ENCODE measurements at places on chromosomes 13 and 19.

DNA sequence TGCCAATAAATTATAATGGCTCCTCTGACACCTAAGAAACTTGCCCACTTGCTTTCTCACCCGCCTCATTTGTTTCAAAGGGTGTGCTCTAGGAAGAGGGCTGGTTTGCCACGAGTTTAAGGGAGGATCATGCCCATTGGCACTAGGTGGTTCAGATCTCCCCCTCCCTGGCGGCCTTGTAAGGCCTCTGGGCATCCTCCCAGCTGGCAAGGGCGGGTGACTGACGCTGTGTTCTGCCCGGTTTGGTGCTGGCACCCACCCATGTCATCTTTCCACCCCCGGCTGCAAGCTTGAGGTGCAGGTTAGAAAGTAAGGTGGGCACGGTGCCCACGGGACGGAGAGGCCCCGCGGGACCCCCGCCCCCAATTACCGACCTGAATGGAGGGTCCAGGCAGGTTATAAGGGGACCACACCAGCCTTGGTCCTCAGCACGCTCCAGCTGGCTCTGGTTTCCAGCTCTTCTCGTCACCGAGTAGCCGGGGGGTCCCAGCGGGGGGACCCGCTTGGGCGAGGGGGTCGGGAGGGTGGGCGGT is 90.4 kb downstream of the PTPRS start:
- DNase-seq: no peak

GRCh38 chr19:19342086-19343015 is 21.7 kb downstream of the MAU2 start:
- DNase-seq: no peak

GRCh38 chr13:45826731-45827130 is 24.8 kb downstream of the SIAH3 start:
- DNase-seq: no peak

DNA sequence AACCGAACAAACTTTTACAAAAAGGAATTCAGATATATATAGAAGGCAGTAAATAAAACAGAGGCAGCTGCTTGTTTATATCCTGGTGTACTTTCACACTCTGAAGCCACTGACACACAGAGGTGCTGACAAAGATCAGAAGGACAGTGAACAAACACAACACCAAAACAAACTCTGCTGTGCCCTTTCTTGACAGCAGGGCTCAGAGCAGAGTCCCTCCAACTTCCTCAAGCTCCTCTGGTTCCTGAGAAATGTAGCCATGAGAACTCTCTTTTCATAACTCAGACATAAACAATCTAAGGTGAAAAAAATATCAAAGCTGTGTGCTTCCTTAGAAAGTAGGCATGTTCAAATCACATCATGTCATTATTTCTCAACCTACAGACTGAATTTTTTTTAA is 1052.8 kb upstream of the SPRY2 start:
- DNase-seq: no peak

DNA sequence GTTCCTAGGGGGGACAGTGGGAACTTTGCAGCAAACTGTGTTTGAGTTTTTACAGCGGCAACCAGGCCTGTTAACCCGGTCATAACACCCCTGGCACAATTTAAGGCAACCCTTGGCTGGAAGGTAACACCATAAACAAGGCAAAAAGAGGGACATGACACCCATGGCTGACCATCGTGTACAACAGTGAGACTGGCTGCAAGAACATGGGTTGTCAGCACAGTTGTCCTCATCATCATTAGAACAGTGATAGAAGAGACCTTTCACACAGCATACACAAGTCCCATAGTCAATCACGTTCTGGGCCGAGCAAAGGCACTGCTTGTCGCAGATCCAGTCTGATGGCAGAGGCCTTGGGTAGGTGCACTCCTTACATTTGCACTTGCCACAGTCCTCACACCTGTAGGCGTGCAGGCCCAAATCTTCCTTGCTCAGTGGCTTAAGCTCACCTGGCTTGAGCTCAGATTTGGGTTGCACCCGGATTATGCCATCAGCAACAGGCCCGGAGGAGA is 4.1 kb downstream of the SPRY2 start:
- DNase-seq: no peak

DNA sequence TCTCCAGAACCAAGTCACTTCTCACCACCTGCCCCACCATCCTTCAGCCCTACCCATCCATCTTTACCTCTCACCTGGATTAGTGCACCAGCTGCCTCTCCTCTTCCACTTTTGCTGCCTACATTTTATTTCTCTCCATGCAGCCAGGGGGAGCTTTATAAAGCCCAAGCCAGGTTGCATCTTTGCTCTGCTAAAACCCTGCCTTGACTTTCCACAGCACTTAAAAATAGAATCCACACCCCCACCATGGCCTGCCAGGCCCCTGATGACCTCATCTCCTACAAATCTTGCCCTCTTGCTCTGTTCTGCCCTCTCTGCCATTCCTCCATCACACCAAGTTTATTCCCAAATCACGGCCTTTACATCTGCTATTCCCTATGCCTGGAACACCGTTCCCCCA is 1.8 kb downstream of the HOOK2 start:
- DNase-seq: no peak

DNA sequence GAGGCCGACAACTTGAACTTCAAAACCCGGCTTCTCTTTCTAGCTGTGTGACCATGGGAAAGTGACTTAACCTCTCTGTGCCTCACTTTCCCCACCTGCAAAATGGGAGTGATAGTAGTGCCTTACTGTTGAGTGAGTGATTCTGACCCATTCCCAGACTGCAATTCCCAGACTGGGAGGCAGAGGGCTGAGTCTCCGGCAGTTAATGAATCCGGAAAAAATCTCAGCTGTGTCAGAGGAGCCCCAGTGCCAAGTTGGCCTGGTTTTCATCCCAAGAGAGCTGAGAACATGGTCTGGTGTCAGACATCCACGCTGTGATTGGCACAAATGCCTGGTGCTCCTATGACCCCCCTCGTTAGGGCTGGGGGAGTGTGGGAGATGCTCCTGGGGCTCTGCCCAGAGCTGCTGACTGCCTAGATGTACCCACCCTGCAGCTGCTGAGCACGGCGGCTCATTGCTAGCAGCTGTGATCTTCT is 50.0 kb downstream of the PIN1 start:
- DNase-seq: peak; percentile 23
